NCI-H1436 treated with DMSO at 0.1 percent for 48 hours (cell line): ENCODE measurements at places on chromosomes 1 and 21.
A peak's percentile ranks its signal among the peaks of the same experiment; 100 is the strongest.

GRCh38 chr1:205504311-205505075 is at the start of gene CDK18:
Gene CDK18, plus strand, starts transcription at chr1:205504669. Its CDS starts 18,499 bp downstream, at chr1:205523168.
- DNase-seq, result peak; percentile 79

DNA sequence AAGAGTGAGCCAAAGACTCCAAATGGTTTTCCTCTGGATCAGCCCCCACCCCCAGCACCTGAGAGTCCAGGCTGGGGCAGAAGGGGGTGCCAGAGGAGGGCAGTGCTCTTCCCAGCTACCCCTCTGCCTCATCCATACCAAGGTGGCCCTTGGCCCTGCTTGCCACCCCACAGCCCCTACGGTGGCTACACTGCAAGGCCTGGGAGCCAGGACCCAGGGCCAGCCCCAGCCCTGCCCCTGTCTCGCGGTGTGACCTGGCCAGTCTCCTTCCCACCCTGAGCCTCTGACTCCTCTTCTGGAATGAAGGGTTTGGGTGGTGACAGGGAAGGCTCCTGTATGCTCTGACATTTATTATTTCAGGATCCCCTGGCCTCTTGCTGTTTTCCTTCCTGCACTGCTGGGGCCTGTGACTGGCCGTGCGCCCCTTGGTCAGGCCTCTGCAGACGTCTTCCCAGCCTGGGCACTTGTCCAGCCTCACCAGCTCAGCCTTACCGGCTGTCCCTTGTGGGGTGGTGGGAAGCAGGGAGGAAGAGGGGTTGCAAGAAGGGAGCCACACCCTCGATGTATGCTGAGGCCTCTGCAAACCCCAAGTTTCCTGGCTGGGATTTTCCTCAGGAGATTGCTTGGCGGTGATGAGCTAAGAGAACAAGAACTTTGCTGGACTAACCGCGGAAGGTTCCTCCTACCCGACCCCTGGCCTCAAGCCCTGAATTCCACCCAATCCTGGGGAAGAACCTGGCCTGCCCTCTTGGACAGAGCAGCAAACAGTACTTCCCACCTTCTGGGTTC is 13.5 kb downstream of the ASAP3 start:
- DNase-seq, result no peak

DNA sequence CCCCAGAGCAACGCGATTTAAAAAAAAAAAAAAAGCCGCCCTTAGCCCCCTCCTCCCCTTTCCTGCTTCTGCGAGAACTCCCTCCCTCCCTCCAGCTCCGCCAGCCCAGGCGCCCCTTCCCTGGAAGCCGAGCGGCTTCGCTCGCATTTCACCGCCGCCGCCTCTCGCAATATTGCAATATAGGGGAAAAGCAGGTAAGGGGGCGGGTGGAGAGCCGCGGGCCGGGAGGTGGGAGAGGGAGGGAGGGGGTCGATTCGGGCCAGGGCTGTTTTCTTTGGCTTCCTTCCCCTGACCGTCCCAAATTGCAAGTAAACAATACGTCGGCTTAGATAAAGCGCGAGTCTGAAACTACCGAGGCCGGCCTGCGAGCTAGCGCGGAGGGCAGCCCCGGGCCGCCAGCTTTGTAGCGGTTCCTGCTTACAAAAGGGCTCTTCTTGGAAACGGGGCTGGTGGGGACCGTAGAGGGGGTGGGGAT is 408 bp downstream of the LMO4 start:
- DNase-seq, result no peak

- DNase-seq, result peak; percentile 55
Measured at GRCh38 chr1:234584926-234585325, 25.1 kb downstream of the IRF2BP2 start.

DNA sequence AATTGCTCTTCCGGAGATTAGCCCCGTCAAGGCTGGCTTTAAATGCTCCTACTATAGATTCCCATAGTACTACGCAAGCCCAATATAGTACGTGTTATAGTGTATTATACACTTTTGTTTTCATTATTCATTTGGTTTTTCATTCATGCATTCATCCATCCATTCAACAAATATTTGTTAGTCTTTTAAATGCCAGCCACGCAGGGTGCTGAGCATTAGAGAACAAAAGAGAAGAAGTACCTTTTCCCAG is 513 bp upstream of the RAB3GAP2 start:
- no peak for DNase-seq

DNA sequence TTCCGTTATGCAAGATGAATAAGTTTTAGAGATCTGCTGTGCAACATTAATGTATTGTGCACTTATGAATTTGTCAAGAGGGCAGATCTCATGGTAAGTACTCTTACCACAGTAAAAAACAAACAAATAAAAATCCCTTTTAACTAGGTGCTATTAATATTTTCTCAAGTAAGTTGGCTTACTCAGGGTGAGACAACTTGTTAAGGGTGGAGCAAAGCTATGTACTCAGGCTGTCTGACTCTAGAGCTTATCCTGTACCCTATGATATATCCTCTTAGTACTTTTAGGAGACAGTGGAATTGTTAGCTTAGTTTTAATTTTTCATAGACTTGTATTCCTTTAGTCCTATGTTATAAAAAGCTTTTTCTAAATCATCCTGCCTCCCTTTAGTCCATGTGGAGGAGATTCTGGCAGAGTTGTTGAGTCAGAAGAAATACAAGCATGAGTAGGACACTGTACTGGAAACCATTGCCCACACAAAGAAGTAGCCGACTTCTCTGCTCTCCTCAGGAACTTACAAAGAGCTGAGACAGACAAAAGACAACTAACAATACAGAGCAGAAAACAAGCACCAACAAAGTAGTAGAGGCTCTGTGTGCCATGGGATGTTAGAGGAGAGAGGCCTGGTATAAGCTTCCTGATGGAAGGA is 49.2 kb downstream of the S1PR1 start:
- no peak for DNase-seq

- DNase-seq, result no peak
Measured at GRCh38 chr1:214583824-214584554, 19.0 kb upstream of the CENPF start.
